ENCODE measurements at places on chromosomes 3 and 15.

GRCh38 chr15:89141885-89142284 lies 53.6 kb downstream of the ABHD2 start:
- DNase-seq = no peak

DNA sequence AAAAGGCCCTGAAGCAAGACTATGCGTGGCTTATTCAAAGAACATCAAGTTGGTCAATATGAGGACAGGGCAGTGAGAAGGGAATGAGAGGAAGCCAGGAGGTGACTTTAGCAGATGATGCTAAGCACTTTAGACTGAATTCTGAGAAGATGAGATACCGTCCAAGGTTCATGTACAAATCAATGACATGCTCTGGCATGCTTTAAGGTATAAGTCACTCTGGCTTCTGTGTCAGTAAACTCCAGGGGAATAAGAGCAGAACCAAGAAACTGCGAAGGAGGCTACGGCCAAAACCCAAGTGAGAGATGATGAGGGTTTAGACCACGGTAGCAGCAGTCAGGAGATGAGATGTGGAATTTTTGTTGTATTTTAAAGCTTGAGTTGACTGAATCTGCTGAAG lies 8.9 kb upstream of the CCDC50 start:
- no peak for DNase-seq

GRCh38 chr3:131075632-131076328 lies 49.1 kb downstream of the NEK11 start:
- no peak for DNase-seq

GRCh38 chr15:66389098-66389858 lies 2.6 kb downstream of the MAP2K1 start:
- no peak for DNase-seq

- no peak for DNase-seq
Measured at GRCh38 chr3:36214460-36214859, 165.8 kb upstream of the STAC start.

Data from T1000 (cell line).